ENCODE measurements at places on chromosomes 11 and 22.

DNA sequence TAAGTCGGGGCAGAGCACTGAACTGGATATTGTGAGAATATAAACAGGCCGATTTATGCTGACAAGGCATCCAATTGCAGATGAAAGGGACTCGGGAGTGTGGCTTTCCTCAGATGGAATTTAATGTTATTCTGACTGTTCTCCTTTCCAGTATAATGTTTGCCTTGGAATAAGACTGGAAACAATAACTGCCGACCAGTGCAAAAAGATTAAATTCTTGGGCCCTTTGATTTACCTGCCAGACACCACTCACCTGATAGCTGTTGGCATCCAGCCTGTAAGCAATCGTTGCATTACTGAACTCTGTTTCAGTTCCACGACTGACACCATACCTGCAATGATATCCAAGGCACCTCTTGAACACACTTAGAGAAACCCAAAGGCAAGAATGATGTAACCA lies 10.9 kb downstream of the NUP160 start:
- DNase-seq: no peak

DNA sequence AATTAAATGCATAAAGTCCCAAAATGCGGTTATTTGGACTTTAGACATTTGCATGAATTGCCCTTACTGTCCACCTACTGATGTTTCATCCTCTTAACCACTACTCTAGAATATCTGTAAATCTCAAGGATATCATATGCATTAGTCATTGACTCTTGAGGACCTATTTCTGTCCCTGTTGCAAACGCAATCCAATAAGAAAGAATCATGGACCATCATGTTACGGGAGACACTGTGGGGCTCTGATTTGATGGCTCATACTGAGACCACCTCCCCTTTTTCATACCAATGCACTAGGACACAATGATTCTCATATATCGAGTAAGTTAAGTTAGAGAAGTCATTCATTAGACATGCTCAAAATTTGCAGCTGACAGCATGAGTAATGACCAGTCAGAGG lies 14.4 kb downstream of the POU2AF2 start:
- no peak for DNase-seq

- DNase-seq: no peak
Measured at GRCh38 chr11:35419830-35420333, 524 bp upstream of the SLC1A2 start.

- DNase-seq: no peak
Measured at GRCh38 chr11:10387206-10388083, 67.6 kb upstream of the AMPD3 start.

DNA sequence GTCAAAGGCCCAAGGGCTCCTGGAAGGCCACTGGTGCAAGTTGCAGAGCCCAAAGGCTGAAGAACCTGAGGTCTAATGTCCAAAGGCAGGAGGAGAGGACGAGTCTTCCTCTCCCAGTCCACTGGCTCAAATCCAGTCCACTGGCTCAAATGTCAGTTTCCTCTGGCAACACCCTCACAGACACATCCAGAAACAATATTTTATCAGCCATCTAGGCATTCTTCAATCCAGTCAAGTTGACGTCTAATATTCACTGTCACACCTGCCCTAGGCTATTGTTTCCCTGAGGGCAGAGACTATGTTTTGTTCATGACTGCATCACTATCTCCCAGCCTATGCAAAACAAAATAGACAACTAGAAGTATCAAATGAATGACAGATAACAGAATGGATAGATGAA lies 148.1 kb downstream of the SPON1 start:
- no peak for DNase-seq

DNA sequence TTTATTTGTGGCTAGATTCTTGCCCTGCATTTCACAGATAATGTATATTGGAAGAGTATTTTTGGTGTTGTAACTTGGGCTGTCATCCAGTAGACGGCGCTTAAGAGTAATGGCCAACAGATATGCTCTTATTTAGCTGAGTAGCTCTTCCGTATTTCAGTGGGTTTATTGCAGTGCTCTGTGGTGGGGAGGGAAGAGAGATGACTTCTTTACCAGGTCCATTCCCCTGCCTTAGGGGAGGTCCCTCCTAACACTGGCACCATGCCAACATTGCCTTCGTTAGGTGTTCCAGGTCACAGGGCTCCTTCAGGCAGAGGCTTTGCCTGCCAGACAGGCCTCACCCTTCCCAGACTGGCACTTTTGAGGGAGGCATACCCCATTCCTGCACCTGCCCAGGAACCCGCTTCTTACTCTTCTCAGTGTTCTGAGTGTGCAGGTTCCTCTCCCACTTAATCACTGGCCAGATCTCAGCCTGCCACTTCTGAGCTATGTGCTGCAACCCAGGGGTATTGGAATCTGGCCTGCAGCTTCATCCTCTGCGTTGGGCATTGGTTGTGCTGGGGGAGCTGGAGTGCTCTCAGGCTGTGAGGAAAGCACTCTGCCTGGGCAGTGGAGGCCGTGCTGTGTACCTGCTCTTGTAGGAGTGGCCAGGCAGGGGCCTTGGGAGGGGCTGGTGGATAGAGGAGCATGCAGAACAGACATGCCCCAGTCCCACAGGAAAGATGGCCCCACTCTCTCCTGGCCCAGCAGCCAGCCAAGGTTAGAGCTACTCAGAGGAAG lies 29.4 kb upstream of the SLN start:
- DNase-seq: no peak

DNA sequence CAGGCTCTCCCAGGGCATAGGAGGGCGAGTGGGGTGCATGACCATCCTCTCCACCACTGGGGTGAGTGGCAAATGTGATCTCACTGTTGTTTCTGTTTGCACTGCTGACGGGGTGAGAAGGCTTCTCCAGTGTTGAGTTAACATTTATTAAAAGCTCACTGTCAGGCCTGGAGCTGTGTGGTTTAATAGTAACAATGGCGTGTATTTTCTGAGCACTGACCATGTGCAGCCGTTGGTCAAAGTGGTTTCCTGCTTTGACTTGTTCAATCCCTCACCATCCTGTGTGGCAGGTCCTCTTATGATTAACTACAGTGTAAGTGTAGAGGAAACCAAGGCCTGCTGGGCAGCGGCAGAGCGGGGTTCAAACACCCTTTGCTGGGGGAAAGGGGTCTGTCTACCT lies 4.4 kb downstream of the A4GALT start:
- no peak for DNase-seq

DNA sequence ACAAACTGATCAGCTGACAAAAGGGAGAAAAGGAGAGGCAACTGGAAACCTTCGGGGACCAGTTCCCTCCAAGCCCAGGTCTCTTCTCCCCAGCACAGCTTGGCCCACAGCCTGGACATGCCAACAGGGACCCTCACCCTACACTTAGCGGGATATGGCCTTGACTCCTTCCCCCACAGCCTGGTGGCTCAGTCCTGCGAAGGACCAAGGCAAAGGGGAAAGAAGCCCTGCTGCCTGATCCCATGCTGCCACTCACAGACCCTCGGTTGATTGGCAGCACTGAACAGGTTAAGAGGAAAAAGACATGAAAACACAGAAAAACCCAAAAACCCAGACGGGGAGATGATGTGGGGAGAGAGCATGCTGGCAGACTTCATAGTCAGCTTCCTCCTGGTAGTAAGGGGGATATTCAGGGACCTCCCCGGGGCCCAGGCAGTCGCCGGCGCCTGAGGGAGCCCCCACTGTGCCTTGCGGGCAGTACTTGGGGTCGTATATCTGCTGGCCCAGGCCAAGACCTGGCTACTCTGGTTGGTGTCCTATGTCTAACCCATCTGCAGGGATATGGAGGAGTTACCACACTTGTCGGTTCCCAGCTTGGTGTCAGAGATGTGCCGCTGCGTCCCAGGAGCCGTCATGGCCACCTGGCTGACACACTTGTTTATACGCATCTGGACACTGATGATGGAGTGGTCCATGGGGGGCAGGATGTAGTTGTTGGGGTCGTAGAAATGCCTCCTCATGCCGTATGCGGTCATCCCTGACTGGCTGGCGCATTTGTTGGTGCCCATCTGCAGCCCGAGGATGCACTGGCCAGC lies 34.2 kb upstream of the HORMAD2 start:
- DNase-seq: no peak
